ENCODE measurements at places on chromosomes 1 and 21.

- no peak for DNase-seq
Measured at GRCh38 chr21:44991538-44992483, 52.0 kb downstream of the SLX9 start.

DNA sequence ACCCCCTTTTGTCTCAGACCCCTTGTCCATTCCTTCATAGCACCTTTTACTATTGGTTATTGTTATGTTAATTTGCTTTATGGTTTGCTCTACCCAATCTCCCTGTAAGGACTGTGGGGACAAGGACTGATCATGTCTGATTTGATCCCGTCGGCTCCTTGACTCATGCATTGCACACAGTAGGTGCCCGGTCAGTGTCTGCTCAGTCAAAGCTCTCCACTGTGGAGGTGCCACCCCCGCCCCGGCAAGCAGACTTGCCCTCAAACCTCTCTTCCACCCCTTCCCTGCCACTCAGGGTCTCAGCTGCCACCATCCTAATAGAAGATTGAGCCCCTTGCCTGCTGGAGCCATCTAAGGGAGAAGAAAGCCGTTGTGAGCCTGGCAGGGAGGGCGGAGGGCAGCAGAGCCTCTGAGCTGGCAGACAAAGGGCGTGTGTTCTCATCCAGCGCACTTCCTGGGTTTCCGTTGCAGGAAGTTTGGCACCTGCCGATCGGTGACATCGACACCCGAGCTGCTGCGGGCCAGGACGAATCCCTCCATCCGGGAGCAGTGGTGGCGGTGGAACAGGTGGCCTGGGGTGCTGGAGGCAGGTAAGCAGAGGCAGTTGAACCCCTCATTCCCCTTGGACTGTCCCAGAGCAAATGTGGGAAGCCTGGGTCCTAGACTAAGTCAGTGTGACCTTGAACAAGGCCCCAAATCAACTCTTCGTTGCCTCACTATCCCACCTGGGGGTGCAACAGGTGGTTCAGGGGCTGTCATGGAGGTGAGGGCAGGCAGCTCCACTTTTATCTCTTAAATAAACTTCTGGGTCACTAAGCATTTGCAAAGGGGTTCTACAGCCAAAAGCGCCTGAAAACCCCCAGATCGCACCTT, 2.2 kb upstream of the FBLIM1 start:
- no peak for DNase-seq

- no peak for DNase-seq
Measured at GRCh38 chr1:75725266-75725665, 757 bp downstream of the ACADM start.

GRCh38 chr1:4771267-4771666, 116.9 kb downstream of the AJAP1 start:
- DNase-seq = no peak

- no peak for DNase-seq
Measured at GRCh38 chr21:33712022-33712803, 69.9 kb downstream of the ITSN1 start.

- DNase-seq = no peak
Measured at GRCh38 chr1:178142806-178143205, 48.9 kb downstream of the RASAL2 start.

GRCh38 chr1:230276401-230276800, 149.7 kb downstream of the PGBD5 start:
- peak; percentile 4 for DNase-seq

DNA sequence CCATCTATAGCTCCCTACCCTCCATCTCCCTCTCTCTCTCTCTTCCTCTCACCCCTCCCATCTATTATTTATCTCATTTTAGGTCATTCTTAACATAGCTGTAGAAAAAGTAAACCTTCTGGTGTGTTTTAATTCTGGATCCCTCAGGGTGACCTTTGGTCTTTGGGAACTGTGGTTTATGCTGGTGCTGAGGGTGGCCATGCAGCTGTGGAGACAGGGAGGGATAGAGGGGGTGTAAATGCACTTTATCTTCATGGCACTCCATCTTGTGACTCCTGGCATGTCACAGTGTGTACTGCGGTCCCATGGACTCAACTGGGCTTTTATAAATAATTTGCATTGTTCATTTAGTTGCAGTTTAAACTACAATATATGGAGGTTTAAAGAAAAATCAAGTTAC, 50.2 kb upstream of the RUNX1 start:
- no peak for DNase-seq

- DNase-seq = no peak
Measured at GRCh38 chr1:111015222-111015621, 51.5 kb upstream of the LRIF1 start.

DNA sequence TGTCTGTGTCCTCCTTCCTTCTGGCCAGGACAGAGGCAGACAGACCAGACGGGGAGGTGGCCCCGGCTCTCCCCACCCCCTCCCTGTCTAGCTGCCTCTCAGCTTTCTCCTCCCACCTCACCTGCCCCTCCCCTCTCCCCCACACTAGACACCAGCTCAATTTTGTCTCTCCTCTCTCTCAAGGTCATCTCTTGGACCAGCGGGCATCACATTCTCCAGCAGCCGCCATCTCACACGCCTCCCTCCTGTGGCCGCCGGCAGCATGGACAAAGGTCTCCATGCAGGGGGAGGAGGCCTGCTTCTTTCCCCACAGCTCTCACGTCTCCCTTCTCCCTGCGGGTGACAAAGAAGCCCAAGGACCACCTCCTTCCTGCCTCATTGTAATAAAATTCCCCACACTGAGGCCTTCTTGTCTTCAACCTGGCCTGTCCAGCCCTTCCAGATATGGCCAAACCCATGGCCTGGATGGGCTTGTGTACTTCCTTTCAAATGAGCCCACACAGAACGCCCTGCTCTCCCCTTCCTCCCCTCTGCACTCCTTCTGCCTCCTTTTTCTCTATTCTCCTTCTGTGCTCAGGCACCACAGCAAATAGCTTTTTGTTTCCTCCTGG, 14.6 kb downstream of the OPTC start:
- DNase-seq = no peak

- DNase-seq = no peak
Measured at GRCh38 chr1:76827066-76827465, 40.2 kb upstream of the ST6GALNAC5 start.

- DNase-seq = no peak
Measured at GRCh38 chr1:223771469-223771813, 59.1 kb downstream of the CAPN2 start.

DNA sequence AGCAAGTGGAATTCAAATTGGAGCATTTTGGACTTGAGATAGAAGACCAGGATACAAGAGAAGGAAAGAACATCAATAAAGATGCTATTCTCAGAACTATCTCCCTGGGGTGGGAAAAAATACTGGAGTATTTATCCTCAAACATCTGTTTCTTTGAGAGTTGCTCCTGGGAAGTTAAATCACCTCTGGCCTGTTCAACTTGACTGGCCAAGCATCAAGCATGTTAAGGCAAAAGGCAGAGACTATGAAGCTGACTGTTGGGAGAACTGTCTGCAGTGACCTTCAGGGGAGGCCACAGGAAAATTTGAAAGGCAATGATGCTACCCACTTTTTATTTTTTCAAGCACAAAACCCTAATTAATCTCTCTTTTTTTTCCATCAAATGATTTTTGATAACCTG, 239.0 kb downstream of the NTNG1 start:
- no peak for DNase-seq

DNA sequence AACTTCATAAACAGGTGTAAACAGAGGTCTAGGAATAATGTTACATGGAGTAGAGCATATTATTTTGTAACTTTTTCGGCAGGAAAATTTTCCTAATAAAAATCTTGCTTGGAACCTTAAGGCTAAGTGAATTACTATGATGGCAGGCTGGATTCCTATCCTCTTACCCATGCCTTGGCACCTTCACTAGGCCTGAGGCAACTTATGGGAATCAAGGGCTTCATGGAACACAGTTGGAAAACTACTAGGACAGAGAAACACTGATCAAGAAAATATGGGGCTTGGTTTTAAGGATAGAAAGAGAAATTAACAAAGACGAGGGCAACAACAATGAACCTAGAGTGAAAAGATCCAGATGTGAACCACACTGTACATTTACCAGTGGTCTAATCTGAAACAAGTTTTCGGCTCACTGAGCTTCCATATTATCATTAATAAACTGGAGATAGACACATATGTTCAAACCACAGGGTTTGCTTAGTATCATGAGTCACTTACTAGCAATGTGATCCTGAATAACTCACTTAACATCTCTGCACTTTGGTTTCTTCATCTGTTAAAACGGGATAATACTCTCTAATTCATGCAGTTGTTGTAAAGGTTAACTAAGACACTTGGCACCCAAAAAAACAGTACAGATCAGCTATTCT, 68.5 kb downstream of the GPATCH2 start:
- no peak for DNase-seq

- no peak for DNase-seq
Measured at GRCh38 chr1:145877923-145878486, 7.7 kb downstream of the ANKRD35 start.

GRCh38 chr1:221376286-221376685, 365.6 kb downstream of the DUSP10 start:
- DNase-seq = no peak

DNA sequence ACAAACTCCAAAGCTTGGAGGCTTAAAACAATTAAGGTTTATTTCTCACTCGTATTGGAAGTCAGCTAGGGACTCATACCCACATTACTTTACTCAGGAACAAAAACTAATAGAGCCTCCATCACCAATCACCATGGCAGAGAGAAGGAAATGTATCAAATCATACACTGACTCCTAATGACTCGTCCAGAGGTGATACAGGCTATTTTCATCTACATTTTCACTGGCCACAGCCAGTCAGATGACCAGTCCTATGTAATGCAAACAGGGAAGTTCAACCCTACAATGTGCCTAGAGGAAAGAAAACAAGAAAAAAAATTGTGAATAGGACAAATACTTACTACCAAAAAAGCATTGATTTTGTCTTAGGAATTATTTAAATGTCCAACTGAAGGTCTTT, 110.3 kb downstream of the SEC16B start:
- DNase-seq = no peak

DNA sequence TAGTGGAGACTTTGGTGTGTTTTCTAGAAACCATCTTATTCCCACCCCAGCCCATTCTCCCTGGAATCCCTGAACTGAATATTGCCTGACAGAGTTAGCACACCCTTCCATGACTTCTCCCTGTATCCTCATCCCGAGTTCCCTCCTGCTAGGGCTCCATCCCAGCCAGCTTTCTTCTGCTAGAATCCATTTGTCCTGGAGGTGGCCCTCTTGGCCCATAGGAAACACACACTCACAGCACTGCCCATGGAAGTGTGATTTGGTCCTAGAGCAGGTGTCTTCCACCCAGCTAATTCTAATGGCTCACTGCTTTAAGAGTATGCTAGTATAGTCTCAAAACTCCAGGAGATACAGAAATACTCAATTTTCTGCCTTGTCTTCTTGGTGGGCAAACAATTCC, 4.1 kb downstream of the KRTAP15-1 start:
- DNase-seq = no peak

GRCh38 chr1:37001703-37002102, 32.6 kb downstream of the GRIK3 start:
- no peak for DNase-seq

DNA sequence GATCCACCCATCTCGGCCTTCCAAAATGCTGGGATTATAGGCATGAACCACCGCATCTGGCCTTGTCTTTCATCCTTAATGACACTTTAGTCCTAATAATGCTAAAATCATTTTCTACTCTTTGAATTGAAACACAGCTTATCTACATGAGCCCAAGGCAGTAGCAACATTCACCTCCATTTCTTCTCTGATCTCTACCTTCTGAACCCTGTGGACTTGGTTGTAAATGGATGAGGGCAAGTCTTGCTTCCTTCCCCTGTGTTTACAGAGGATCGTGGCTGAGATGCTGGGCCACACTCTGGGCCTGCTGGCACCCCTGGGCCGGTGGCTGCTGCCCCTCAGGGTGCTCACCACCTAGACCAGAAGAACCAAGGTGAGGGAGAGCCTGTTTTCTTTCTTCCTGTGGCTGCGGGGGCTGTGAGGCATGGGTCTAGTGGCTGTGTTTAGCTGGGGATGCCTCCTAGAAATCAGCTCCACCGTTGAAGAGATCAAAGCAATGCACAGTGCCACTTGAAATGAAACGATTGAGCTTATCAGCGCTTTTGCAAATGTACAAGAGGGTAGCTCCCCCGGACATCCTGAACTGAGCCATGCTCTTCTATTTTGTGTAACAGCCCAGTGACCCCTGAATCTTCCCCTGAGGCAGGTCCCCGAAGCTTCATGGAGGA, 32.2 kb upstream of the LGALS8 start:
- DNase-seq = no peak

GRCh38 chr1:17922833-17923232, 167.7 kb downstream of the ACTL8 start:
- DNase-seq = peak; percentile 64

DNA sequence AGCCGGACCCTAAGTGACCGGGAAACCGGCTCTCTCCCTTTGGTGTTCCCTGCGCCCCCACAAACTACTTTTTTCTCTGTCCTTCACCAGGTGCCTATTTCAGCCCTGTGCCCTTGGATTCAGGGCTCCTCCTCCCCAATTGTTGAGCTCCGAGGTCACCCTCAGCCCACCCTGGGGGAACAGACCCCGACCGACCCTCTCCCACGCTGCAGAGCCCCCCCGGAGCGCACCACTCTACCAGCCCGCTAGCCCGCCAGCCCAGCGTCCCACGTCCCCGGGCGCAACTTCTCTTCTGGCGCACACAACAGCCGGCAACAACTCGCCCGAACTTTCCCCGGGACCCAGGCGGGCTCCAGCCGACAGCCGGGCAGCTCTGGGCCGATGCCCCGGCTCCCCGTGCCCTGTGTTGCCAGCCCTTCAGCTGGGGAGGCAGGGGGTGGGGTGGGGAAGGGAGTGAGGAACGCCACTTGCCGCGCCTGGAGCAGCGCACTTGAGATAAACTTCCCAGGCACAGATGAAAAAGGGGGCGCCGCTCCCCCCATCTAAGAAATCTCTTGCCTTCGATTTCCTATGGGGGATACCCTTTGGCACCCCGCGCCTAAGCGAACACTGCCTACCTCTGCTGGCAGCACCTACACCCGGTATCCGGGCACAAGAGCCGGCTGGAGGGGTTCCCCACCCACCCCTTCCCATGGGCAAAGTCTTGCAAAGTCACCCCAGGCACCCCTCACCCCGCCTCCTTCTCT, 997 bp downstream of the CASZ1 start:
- peak; percentile 26 for DNase-seq

DNA sequence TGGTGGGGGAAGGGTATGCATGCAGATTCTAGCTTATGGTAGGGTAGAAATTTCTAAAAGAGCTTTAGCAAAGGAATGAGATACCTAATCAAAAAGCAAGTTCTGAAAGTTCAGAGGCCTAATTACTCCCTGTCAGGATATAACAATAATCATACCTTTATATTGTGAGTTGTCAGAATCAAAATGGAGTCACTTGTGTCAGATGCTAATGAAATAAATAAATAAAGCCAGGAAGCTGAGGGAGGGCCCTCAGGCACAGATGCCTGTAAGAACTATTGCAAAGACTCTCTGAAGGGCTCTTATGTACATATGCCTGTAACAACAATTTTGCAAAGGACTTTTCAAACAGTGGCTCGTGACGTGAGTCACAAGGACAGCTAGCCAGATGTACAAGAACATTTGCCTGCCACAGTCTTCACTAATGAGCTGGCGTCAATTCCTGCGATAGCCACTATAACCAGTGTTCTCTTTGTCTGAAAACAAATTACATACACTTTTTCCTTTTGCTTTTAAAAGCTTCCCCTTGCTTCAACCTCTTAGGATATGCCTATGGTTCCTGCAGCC, 27.4 kb upstream of the DNASE2B start:
- DNase-seq = peak; percentile 88
